T-helper 17 cell (primary cell): ENCODE measurements at places on chromosomes 11 and 22. TPM values are rescaled to one million over a fixed set of nuclear protein-coding genes. Genes with fewer than 3 reads are reported as not detected.

- no peak for DNase-seq
- H3K4me1 ChIP-seq: no peaks in the 10 kb centered on the region
- H3K36me3 ChIP-seq: no peaks in the 10 kb centered on the region
- no peak overlapping the region for H3K27ac ChIP-seq
- no peaks in the 10 kb centered on the region for H3K27me3 ChIP-seq
- H3K4me3 ChIP-seq: no peak overlapping the region
Measured at GRCh38 chr11:131880976-131881375, 510.6 kb downstream of the NTM start.

DNA sequence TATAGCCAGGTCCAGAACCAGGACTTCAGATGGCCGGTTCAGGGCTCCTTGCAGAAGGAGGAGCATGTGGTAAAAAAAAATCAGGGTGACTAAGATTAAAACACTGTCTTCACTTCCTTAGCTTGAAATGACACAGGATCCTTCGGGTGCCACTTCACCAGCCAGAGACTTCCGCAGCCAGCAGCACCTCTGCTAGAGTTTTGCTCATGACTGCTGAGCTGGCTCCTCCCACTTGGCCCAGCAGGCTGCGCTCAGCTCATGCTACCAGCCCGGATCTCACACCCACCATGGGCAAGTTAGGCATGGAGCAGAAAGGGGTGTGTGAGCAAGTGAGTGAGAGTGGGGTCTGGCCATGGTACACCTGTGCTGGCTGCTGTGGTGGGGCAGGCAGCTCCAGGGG is 6.6 kb upstream of the MS4A18 start:
- peaks cover 48% of the 10 kb centered on the region for H3K27me3 ChIP-seq
- H3K4me1 ChIP-seq: no peaks in the 10 kb centered on the region
- H3K4me3 ChIP-seq: no peak overlapping the region
- no peak overlapping the region for H3K27ac ChIP-seq

GRCh38 chr11:104581246-104581980 is 316.8 kb downstream of the CASP12 start:
- H3K4me1 ChIP-seq: peaks cover 5% of the 10 kb centered on the region
- H3K27ac ChIP-seq: no peak overlapping the region
- peaks cover 11% of the 10 kb centered on the region for H3K27me3 ChIP-seq
- DNase-seq: no peak
- H3K36me3 ChIP-seq: no peaks in the 10 kb centered on the region

DNA sequence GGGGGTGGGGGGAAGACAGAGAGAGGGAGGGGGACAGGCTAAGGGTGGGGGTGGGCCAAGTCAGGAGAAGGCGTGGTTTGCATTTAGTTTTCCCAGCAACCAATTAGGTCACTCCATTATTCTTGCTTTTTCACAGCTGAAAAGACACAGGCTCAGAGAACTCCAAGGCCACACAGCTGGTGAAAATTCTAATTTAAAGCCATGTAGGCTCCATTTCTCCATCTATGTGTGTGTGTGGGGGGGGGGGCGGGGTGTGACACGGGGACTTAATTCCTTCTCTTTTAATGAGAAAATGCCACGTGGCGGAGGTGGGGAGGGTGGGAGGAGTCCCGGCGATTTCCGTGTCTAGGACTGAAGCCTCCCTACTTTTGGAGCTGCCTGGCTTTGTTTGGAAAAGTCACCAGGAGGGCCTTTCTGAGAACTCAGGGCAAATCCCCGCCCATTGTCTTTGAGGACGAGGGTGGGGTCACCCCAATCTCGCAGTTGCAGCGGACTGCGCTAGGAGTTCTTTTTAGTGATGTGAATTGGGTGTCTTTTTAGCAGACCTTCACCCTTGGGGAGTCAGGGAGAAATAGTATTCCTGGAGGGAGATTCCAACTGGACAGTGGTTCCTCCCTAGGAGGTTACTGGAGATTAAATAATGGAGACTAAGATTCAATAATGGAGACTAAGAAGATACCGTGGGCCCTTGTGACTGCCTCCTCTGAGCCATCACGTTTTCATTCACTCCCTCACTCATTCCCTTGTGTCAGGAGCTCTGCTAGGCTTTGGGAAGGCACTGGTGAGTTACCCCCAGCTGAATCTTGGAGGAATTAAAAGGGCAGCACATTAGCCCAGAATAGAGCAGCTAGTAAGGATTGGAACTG is 36.4 kb upstream of the PTPRJ start:
- no peaks in the 10 kb centered on the region for H3K27me3 ChIP-seq
- peaks cover 9% of the 10 kb centered on the region for H3K4me1 ChIP-seq
- no peak overlapping the region for H3K27ac ChIP-seq
- no peaks in the 10 kb centered on the region for H3K36me3 ChIP-seq
- no peak overlapping the region for H3K4me3 ChIP-seq
- DNase-seq: no peak

- DNase-seq: no peak
- no peaks in the 10 kb centered on the region for H3K27me3 ChIP-seq
- H3K27ac ChIP-seq: no peak overlapping the region
Measured at GRCh38 chr11:101458161-101458560, 125.6 kb downstream of the TRPC6 start.

GRCh38 chr11:57432714-57433163 is 5.8 kb upstream of the SLC43A3 start:
- DNase-seq: no peak
- no peak overlapping the region for H3K4me3 ChIP-seq
- H3K4me1 ChIP-seq: peaks cover 5% of the 10 kb centered on the region
- no peak overlapping the region for H3K27ac ChIP-seq

- H3K4me3 ChIP-seq: no peak overlapping the region
- no peak for DNase-seq
- H3K4me1 ChIP-seq: peaks cover 27% of the 10 kb centered on the region
- peaks cover 7% of the 10 kb centered on the region for H3K27me3 ChIP-seq
Measured at GRCh38 chr11:76765863-76766350, 17.2 kb upstream of the TSKU start.

The NKAPD1 gene
- 9.8 TPM for total RNA-seq

GRCh38 chr22:17113600-17113999 is 7.6 kb downstream of the TMEM121B start:
- H3K4me3 ChIP-seq: no peak overlapping the region
- no peaks in the 10 kb centered on the region for H3K27me3 ChIP-seq
- H3K4me1 ChIP-seq: peaks cover 62% of the 10 kb centered on the region
- H3K27ac ChIP-seq: peak overlapping the region; percentile 93

GRCh38 chr11:128603752-128604414 is 16.5 kb upstream of the ETS1 start:
- H3K27ac ChIP-seq: no peak overlapping the region
- H3K27me3 ChIP-seq: no peaks in the 10 kb centered on the region
- no peak overlapping the region for H3K4me3 ChIP-seq
- H3K36me3 ChIP-seq: peaks cover 4% of the 10 kb centered on the region
- peaks cover 25% of the 10 kb centered on the region for H3K4me1 ChIP-seq

GRCh38 chr11:111963931-111964340 is 26.8 kb downstream of the DIXDC1 start:
- H3K4me1 ChIP-seq: peaks cover 2% of the 10 kb centered on the region
- no peaks in the 10 kb centered on the region for H3K27me3 ChIP-seq
- H3K27ac ChIP-seq: no peak overlapping the region
- no peak overlapping the region for H3K4me3 ChIP-seq
- no peak for DNase-seq

The CCDC157 gene
- 6.7 TPM for total RNA-seq

GRCh38 chr22:27880778-27881394 is 38.2 kb downstream of the PITPNB start:
- H3K27me3 ChIP-seq: no peaks in the 10 kb centered on the region
- peaks cover 14% of the 10 kb centered on the region for H3K4me1 ChIP-seq
- no peak for DNase-seq

GRCh38 chr22:32760815-32761214 is 40.7 kb upstream of the TIMP3 start:
- H3K4me1 ChIP-seq: peaks cover 2% of the 10 kb centered on the region
- no peaks in the 10 kb centered on the region for H3K36me3 ChIP-seq
- no peak overlapping the region for H3K4me3 ChIP-seq
- DNase-seq: no peak

- H3K27me3 ChIP-seq: no peaks in the 10 kb centered on the region
- no peaks in the 10 kb centered on the region for H3K36me3 ChIP-seq
- no peak overlapping the region for H3K27ac ChIP-seq
- no peaks in the 10 kb centered on the region for H3K4me1 ChIP-seq
Measured at GRCh38 chr22:27526901-27527300, 274.7 kb downstream of the MN1 start.

The TYR gene
- not detected for total RNA-seq

The JAML gene
- 84.0 TPM for total RNA-seq

DNA sequence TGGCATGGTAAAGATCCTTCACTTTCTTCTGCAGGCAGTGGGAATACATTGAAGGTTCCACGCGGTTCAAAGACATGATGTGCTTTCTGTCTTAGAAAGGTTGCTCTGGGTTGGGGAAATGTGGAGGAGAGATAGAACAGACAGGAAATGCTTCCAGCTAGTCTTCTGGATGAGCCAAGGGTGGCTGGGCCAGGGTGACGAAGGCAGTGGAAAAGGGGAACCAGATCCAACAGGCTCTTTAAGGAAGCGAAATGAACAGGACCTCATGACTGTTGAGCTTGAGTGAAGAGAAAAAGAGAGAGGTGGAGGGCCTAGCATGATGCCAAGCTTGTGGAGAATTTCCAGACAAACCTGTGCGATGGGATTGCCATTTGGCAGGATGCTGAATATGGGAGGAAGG is 56.4 kb upstream of the LMO1 start:
- H3K27ac ChIP-seq: no peak overlapping the region
- no peaks in the 10 kb centered on the region for H3K4me1 ChIP-seq
- H3K36me3 ChIP-seq: peaks cover 3% of the 10 kb centered on the region
- no peak overlapping the region for H3K4me3 ChIP-seq
- peaks cover 56% of the 10 kb centered on the region for H3K27me3 ChIP-seq

The CD248 gene
- total RNA-seq: not detected

DNA sequence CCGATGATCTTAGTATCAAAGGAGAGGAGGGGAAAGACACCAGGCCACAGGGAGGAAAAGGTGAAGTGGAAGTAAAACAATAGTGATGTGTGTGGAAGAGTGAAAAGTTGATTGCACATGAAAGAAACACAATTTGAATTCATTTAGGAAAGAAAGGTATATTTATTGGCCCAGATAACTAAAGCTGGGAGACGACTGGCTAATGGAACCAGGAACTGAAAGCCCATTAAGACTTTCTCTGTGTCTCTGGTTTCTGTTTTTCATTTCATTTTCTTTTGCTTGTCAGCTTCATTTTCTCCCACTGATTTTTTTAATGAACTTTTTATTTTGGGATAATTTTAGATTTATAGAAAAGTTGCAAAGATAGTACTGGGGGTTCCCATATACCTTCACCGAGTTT is 5.1 kb upstream of the DCHS1 start:
- peaks cover 14% of the 10 kb centered on the region for H3K4me1 ChIP-seq
- DNase-seq: no peak
- no peaks in the 10 kb centered on the region for H3K27me3 ChIP-seq
- no peak overlapping the region for H3K27ac ChIP-seq
- H3K4me3 ChIP-seq: no peak overlapping the region
